ENCODE measurements at places on chromosomes 7 and 10.

DNA sequence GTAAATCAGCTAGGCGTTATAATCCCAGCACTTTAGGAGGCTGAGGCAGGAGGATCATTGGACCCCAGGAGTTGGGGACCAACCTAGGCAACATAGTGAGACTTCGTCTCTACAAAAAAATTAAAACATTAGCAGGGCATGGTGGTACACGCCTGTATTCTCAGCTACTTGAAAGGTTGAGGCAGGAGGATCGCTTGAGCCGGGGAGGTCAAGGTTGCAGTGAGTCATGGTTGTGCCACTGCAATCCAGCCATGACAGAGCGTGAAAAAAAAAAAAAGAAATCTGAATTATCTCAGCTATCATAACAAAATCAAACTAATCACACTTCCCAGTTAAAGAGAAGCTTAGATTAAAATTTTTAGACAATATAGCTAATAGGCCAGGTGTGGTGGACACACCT is 35.3 kb downstream of the ATAD1 start:
- DNase-seq, result no peak

GRCh38 chr10:131137223-131137622 is 174.3 kb downstream of the TCERG1L start:
- DNase-seq, result no peak

DNA sequence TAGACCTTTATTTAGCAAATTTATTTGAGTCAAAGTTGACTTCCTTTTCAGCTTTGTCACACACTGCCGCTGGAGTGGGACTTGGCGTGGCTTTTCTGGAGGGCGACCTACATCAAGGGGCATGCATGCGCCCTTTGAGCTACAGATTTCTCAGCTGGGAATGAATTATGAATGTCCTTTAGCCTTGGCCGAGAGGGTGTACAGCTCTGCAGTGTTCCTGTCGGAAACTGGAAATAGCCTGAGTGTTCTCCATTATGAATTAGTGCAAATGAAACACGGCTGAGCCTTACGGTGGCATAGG is 79.7 kb downstream of the GLRX3 start:
- DNase-seq, result no peak

DNA sequence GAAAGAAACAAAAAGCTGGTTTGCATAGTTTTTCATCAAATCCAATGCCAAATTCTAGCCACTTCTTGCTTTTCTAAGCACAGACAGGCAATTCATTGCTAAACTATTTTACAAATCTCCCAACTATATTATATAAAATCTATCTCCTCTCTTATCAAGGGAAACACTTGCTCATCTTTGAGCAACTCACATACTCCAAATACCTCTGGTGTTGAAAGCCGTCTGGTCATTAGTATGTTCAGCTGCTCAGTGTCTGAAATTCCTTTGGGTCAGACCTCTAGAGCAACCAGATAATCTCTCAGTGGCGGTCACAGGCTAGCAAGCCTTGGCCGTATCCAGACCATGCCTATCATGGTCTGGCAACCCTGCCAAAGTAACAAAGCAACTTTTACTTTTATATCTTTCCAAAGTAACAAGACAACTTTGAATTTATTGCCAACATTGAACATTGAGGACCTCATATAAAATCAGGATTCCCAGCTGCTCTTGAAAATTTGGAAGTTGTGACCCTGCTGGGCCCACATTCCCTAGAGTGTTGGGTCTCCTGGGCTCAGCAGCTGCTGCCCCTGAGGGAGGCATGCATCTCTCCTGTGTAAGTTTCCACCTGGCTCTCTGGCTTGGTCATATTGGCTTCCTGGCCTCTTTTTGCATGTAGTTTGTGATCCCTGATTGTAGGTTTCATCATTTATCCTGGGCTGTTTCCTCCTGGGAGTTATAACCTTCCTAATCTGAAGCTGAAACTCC is 56.8 kb upstream of the LANCL2 start:
- DNase-seq, result no peak

DNA sequence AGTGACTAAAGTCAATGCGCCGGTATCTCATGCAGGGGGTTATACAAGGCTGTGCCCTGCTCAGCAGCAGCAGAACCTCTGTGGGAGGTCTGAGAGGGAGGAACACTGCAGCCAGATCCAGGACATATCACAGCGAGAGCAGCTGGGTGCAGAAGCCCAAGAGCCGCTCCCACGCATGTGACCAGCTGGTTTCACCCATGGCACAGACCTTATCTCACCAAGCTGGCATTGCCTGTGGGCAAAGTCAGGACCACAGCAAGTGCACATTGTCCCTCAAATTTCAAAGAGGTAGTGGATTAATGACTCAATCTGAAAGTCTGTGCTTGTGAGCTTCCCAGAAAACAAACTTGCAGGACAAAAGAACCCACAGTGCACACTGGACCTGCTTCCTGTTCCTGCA is 31.6 kb upstream of the AKR1C1 start:
- no peak for DNase-seq

DNA sequence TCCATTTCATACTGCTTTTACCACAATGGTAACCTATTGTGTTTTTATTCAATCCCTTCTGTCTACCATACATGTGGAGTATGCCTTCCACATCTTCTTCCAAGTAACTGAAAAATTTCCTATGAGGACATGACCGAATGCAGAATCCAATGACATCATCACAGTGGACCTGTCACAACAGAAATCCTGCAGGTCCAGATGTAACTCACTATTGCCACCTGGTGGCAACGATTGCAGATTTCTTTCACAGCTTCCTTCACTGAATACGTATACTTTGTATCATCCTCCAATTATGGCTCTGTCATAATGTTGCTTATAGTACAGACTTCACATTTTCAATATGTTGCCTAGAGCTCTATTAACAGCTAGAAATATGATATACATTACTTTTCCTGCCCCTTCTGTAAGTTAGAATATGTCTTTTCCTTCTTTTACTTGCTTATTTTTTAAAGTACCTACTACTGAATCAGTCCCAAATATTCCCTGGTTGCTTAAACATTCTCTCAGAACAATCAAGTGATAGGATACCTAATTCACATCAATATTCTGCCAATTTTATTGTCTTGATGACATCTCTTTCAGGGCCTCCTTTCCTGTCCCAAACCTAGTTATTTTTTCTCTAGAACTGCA is 45.4 kb downstream of the SLC13A1 start:
- peak; percentile 12 for DNase-seq

DNA sequence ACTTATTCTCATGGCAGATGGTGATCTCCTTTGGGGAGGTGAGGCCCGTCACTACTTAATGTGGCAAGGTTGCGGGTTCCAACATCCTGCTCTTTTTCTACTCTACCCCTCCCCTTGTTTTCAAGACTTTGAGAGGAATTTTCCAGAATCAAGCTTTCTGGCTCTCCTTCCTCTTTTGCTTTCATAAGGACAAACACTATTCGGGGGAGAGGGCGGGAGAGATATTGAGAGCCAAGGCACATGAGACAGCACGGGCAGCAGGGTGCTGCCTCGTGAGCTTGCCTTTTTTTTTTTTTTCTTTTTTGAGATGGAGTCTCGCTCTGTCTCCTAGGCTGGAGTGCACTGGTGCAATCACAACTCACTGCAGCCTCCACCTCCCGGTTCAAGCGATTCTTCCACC is 6.9 kb upstream of the PFKFB3 start:
- DNase-seq, result no peak

- no peak for DNase-seq
Measured at GRCh38 chr10:19889256-19889655, 73.0 kb downstream of the PLXDC2 start.

DNA sequence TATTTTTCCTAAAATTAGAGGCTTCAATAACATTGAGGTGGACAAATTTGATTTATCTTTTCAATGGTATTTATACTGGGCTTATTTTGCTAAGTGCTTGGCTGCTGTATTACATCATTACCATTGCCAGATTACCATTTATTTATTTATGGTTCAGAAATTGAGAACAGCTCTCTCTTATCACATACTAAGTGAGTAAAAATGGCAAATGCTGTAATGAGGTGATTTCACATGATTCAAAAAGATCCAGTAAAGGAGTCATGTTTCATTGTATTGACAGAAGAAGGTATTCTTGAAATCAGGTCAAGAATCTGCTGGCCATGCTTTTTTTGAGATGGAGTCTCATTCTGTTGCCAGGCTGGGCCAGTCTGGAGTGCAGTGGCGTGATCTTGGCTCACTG is 322.6 kb downstream of the KIF20B start:
- no peak for DNase-seq

DNA sequence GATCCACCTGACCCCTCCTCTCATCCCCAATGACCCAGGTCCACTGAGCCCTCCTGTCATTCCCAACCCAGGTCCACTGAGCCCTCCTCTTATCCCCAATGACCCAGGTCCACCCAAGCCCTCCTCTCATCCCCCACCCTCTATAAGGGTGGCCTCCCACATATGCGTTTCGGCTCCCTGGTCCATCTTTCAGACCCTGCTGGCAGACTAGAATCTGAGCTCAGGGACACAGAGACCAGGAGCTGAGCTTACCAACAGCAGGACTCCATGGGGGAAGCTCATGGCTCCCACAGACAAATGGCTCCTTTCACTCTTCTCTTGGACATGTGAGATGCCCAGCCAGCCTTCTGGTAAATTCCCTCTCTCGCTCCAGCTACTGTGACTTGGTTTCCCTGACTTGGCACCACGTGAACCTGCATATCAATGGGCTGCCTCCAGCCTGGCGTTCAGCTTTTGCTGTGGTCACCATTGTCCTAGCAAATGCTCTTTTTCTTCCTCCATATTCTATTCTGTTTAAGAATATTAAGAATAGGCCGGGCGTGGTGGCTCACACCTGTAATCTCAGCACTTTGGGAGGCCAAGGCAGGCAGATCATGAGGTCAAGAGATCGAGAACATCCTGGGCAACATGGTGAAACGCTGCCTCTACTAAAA is 24.8 kb upstream of the INPP5A start:
- DNase-seq, result no peak

GRCh38 chr7:17347401-17347800 is 48.9 kb downstream of the AHR start:
- DNase-seq, result no peak

GRCh38 chr7:2452074-2452507 is 24.1 kb downstream of the GRIFIN start:
- DNase-seq, result peak; percentile 16

GRCh38 chr10:101054351-101054750 is 7.4 kb upstream of the KAZALD1 start:
- no peak for DNase-seq

DNA sequence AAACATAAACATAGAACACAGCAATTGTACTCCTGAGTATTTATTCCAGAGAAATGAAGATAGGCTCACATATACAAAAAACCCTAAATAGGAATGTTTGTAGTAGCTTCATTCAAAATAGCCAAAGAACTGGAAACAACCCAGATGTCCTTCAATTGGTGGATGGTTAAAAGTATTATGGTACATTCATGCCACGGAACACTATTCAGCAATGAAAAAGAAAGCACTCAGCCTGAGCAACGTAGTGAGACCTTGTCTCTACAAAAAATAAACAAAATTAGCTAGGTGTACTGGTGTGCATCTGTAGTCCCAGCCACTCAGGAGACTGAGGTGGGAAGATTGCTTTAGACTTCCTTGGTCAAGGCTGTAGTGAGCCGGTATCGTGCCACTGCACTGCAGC is 94.4 kb downstream of the RAPGEF5 start:
- no peak for DNase-seq

- no peak for DNase-seq
Measured at GRCh38 chr10:83078160-83078559, 1061.1 kb upstream of the GHITM start.
